CD4-positive, alpha-beta T cell treated with Interleukin-15 for 4 hours (primary cell): ENCODE measurements at places on chromosomes 4 and X.

DNA sequence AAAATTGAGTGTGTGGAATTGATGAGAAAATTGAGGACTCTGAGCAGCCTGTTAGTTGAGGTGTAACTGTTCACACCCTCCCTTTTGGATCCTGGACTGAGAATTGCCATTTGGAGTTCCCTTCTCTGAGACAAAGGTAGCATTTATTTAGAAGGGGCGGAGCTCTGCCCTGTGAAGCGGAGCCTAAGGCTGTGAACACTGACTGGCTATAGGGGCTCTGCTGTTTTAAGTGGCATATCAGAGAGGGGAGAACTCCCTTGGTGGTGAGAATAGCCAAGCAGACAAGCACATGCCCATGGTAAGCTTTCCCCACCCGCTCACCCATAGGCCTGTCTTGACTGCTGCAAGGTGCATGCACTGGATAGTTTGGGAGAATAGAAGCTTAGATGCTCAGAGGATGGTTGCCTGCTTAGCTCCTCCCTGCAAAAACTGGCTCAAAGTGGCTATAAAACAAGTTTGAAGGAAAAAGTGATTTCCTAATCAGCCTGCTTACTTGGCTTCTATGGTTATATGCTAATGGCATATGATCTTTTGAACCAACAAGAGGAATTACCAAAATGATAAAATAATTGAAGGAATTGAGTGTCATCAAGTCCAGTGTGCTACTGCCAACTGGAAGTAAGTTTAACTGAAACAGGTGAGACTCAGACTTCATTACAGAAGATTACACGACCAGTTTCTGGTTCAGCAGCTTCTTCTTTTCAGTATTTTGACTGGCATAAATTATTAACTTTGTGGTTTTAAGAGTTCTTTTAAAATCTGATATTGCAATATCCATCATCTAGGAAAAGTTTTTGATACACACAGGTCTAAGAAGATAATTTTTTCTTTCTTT is 108.4 kb downstream of the AFF1 start:
- no peak for DNase-seq

DNA sequence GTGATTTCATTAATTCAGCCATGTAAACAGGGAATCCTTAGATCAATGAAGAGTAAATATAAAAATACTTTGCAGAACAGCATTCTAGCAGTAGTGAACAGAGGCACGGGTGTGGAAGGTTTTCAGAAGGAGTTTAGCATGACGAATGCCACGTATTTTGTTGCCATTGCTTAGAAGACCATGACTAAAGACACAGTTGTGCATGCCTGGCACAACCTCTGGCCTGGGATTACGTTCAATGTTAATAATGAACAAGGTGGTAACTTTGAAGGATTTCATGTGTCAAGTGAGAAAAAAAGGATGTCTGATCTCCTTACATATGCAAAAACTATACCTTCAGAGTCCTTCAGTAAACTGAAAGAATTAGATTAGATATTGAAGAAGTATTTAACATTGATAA is 171.9 kb downstream of the MAGEB5 start:
- DNase-seq: no peak

DNA sequence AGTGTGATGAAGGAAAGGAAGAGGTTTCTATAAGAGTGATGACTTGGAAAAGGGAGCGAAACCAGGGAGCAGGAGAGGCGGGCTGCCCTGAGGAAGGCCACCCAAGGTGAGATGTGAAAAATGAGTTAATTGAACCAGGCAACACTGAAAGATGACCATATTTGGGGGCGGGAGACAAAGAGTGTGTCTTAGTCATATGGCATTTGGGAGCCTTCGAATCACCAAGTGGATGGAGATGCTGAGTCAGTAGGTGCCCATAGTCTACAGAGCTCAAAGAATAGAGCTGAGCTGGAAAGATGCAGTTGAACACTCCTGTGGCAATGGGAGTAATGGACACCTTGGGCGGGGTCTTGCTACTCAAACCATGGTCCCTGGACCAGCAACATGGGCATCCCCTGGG is 8.3 kb upstream of the TLR8 start:
- no peak for DNase-seq

DNA sequence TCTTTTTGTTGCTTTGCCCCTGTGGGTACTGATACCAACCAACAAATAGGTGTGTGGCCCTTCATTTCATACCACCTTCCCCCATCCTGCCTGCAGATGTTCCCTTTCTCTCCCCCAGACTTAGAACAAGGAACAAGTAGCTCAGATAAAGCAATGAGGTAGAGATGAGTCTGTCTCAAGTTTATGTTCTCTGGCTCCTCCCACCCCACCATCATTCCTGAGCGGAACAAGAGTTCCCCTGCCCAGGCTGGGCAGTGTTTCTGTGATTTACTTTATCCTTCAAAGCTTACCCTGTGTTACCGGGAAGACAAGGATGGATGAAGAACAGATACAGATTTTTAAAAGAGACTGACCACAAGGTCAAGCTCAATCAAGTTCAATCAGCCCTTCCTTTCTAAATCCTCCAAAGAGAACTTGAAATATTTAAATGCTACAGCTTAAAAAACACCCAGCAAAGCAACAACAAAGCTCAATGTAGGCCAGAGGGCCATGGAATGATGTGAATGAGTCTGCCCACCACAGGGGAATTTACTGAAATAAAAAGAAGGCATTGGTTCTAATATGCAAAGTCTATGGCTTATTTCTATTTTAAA is 80.1 kb upstream of the UCP1 start:
- no peak for DNase-seq
